Stimulated activated CD4-positive, alpha-beta T cell treated with anti-CD3 and anti-CD28 coated beads, TNF-alpha, amount 100 ng/mL, for 4 hours (primary cell): ENCODE measurements at places on chromosomes 6 and 20.

GRCh38 chr6:5238336-5238735 lies 22.4 kb downstream of the LYRM4 start:
- no peak for DNase-seq

GRCh38 chr6:142304241-142304640 lies 2.4 kb downstream of the ADGRG6 start:
- no peak for DNase-seq

DNA sequence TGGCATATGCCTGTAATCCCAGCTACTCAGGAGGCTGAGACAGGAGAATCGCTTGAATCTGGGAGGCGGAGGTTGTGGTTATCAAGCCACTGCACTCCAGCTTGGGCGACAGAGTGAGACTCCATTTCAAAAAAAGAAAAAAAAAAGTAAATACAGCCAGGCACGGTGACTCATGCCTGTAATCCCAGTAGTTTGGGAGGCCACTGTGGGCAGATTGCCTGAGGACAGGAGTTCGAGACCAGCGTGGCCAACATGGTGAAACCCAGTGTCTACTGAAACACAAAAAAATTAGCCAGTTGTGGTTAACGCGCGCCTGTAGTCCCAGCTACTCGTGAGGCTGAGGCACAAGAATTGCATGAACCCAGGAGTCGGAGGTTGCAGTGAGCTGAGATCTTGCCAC lies 1.5 kb upstream of the NINL start:
- DNase-seq: no peak

- DNase-seq: no peak
These were observed 301.1 kb upstream of the RNF217 start for GRCh38 chr6:124661097-124661661.

GRCh38 chr6:136703331-136703865 lies 88.9 kb downstream of the MAP3K5 start:
- DNase-seq: no peak
